NCI-H2081 (cell line): ENCODE measurements at places on chromosomes 12 and 14.

GRCh38 chr12:78559886-78560285 is 304.7 kb upstream of the SYT1 start:
- no peak for DNase-seq

DNA sequence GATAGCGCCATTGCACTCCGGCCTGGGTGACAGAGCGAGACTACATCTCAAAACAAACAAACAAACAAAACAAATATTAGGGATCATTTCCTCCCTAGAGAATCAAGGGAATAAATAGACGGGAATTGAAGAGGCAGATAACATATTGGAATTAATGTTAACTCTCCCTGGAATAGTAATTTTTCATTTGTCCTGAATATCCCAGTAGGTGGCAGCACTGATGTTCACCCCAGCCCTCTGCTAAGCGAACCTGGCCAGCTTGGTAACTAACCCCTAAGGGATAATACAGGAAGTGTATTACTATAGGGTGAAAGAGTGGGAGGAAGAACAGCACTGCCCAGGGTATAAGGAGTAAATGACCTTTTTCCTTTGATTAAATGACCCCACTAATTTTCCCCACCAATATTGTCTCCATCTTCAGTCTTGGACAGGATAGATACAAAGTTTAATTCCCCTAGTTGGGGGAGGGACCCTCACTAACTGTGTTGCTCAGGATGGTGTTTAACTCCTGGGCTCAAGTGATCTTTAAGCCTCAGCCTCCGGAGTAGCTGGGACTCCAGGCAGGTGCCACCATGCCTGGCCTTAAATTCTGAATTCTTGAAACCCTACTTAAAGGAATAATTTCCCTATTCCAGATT is 40.5 kb downstream of the SLC2A14 start:
- DNase-seq, result no peak

DNA sequence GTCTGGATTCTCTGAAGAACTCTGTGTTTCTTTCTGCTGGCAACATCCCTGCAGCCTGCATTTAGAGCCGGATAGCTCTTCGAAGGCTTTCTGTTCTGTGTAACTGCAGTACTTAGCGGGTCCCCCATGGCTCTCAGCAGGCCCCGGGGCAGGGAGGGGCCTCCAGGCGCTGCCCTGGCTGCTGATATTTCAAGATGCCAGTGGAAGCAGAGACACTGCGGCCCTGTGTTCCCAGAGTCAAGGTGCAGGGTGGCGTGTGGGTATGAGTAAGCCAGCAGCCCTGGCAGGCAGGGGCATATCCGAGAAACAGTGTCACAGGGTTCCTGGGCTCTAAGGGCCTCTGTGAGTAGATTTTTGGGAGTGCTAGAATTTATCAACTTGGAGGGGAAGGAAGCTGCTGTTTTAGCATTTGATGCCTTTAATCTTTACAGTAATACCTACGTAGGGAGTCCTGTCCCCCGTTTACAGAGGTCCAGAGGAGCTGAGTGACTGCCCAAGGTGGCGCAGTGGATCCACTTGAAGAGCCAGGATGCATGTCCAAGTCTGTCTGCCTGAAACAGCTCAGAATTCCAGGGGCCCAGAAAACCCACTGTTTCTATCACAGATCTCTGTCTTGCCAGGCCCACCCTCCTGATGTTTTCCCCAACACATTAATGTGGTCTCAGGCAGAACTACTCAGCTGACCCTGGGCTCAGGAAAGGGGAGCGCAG is 16.2 kb downstream of the ESRRB start:
- DNase-seq, result no peak

DNA sequence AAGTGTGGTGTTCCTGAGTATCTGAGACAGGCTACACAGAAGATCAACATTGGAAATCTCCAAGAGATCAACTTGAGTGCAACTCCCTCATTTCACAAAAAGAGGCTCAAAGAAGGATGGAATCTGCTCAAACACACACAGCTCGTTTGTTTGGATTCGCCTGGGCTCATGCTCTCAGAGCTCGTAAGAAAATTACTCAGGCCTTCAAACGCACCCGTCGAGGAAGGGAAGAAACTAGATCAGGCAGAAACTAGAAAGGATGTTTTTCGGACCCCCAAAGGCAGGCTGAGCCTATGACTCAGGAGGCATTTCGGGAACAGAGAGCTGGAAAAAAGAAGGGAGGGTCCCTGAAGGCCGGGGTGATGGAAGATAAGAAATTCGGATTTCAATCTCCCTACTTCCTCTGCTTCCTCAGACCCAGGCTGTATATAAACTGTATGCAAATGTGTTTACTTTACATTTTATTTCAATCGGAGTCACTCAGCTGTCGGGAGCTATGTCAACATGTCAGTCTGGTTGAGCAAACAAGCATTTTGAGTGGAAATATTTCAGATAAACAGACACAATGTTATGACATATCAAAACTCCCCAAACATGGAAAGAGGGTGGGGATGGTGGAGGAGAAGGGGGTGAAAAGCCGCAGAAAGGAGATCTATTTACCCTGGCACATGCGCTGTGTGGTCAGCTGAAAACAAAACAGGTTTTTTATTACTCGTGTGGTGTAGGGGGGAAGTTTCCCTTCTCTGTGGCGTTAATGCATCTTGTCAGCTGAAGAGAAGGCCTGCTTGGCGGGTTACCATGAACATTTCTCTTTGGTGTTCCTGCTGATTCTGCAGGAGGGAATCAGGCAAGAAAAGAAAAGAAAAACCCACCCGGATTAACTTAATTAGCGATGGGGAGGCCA is 129.1 kb upstream of the TBX3 start:
- DNase-seq, result no peak

DNA sequence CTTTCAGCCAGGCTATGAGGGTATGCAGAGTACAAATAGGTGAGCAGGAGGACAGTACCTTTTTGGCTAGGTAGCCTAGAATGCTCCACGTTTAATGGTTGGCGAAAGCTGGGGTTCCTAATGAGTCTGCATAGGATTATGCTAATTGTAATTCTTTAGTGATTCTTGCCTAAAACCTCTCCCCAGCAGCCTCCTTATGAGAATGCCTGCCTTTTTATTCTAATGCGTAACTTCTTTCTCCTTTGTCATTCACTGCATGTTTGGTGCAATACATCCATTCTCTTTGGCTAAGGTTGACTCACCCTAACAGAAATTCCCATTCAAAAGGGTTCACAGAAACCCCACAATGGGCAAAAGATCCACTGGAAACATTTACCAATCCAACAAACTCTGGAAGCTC is 752.2 kb downstream of the FSCB start:
- DNase-seq, result no peak

DNA sequence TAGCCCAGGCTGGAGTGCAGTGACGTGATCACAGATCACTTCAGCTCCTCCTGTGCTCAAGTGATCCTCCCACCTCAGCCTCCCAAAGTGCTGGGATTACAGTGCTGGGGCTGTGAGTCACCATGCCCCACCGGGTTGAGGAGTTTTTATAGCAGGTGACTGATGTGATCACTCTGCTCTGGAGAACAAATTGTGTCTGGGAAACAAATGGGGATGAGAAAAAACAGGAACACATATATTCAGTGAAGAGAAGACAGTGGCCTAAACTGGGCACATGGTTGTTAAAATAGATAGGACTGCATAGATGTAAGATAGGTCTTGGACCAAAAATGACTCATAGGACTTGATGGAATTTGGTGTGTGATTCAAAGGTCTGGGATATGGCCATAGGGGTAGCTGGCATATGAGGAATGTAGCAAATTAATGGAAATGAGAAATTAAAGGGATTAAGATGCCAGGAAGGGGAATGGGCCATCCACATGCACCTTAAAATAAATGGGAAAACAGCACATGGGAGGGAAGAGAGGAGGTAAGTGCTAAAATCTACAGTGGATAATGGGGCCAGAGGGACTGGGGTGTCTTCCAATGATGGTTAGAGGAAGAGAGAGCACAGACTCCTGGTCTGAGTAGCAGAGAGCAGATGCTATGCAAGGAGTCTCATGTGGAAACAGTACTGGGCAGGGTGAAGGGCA is 11.2 kb downstream of the BCAT1 start:
- DNase-seq, result no peak

- no peak for DNase-seq
These were observed 111.9 kb upstream of the CPM start for GRCh38 chr12:69044887-69045286.

- DNase-seq, result no peak
These were observed 19.7 kb upstream of the LRTM2 start for GRCh38 chr12:1800401-1801302.

- no peak for DNase-seq
These were observed 44.8 kb downstream of the SLC17A8 start for GRCh38 chr12:100401660-100402059.

- no peak for DNase-seq
These were observed 485.0 kb downstream of the SNAPC1 start for GRCh38 chr14:62247266-62247665.

GRCh38 chr12:68344126-68344525 is 12.0 kb upstream of the MDM1 start:
- DNase-seq, result no peak

GRCh38 chr14:38873941-38874612 is 229.0 kb downstream of the SEC23A start:
- DNase-seq, result no peak

GRCh38 chr12:56474389-56474788 is 6.0 kb downstream of the SPRYD4 start:
- no peak for DNase-seq

GRCh38 chr14:81716953-81717352 is 183.3 kb upstream of the SEL1L start:
- no peak for DNase-seq

- DNase-seq, result no peak
These were observed 5.4 kb downstream of the SRSF5 start for GRCh38 chr14:69772082-69773017.

GRCh38 chr12:27422697-27423096 is 23.8 kb upstream of the SMCO2 start:
- DNase-seq, result no peak

GRCh38 chr14:86796221-86797074 is 1196.5 kb downstream of the GALC start:
- DNase-seq, result no peak

DNA sequence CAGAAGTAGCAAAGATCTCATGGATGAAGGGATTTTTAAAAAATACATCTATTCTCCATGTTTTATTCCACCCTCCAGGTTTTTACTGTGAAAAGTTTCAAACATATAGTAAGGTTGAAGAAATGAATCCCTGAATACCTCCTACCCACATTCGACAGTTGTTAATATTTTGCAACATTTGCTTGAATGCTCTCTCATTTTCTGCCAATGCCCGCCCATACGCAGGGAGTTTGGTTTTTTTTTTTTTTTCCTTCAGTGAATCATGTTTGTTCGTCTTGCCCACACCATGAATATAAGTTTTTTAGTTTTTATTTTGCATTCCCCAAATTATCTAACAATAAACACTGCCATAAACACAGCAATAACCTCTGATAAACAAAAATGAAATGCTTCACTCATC is 82.9 kb downstream of the MAP1LC3B2 start:
- DNase-seq, result no peak

DNA sequence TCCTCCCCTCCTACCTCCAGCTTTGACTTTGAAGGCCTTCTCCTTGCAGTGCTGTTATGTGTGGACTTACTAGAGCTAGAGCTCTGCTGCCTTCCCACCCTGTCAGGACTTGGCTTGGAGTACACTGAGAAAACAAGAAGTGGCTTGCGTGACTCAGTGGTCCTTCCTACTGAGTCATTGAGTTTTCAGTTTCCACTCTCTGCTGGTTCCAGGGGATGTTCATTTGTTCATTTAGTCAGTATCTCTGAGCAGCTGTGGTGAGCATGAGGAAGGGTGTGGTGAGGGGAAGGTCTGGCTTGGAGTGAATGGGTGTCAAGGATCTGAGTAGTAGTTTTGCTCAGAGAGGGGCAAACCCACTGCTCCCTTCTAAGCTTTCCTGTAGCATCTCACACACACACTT is 17.2 kb upstream of the ELK3 start:
- DNase-seq, result no peak

DNA sequence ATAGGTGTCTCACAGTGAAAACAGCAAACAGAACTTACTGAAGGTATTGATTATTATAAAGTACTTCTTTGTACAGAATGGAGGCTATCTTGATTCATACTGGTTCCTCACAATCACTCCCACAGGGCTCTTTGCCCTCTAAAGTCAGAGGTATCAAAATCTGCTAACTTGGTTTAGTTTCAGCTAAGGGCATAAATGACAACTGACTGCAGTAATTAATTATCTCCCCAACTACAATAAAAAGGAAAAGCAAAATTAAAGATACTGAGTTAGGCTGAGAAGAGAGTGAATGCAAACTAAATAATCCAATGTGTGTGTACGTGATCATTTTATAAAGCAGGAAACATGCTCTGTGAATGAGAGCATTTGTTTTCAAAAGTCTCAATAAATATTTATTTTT is 338.7 kb downstream of the ACSS3 start:
- peak; percentile 40 for DNase-seq

DNA sequence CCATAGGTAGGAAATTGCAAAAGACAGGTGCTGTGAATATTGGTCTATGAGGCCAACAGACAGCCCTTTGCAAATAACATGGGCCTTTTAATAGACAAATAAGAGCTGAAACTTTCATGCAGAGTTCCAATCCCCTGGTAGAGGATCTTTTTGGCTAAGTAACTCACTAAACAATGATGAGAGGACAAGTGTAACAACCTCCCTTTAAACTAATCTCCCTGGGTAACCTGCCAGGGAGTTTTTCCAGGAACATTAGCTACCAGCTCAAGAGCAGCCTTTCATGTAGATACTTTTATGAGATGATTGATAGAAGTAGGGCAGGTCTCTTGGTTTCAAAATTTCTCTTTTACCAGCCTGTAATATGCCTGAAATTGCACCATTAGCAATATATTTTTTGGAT is 13.8 kb upstream of the CACNA1C start:
- DNase-seq, result no peak
